Activated effector memory CD4-positive, alpha-beta T cell treated with Interleukin-2 at 50 U/mL for 16 hours (primary cell): ENCODE measurements at places on chromosomes 16 and 17.

DNA sequence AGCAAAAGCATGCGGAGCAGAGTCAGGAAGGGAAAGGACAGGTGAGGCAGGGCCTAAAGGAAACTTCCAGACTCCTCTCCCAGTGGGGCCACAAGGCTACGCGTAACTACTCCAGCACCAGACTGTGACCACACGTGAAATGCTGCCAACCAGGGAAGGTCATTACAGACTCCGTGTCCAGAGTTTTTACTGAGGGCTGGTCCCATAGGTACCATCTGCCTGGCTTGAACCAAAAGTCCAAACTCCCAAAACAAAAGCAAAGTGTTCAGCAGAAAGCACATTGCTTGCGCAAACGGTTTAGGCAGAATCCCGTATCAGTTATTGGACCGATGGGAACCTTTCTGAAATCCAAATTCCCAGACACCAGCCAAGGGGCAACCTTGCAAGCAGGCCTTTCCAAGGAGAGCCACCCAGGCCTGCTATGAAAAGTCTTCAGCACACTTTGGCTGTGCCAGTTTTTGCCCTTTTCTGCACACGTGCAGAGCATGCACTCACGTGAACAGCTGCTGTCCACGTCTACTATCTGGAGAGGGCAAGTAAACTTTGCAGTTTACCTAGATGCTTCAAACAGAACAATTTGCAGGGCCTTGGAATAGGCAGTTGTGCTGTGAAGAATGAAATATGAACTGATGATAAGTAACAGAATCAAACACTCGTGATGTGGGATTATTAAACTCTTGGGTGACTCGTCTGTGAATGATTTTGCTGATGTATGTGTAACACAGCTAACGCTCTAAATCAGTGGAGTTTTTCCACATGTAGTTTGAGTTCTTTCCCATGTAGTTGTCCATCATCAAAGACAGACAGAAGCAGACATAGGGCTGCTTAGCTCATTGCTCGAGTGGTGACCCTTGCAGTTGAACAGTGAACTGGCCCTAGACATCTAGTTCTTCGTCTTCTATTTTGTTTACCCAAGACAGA, 58.1 kb upstream of the CRISPLD2 start:
- DNase-seq = no peak

DNA sequence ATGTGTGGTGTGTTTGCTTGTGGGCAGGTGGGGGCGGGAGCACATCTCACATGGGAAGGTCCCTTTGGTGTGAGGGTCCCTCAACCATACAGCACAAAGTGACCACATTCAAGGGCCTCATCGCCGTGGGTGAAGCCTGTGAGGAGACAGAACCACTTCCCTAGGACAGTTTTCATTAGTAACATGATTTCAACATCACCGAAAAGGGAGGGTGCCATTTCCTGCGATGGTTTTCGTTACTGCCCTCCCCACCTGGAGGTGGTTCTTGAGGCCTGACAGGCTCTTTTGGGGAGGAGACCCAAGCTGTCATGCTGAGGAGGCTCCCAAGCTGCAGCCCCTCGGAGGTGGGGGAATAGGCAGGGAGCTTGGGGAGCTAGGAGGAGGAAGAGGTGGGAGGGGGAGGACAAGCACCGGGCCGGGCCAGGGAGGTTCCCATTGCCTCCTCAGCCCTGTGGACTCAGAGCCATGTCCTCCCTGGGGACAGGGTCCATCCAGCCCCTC, 9.5 kb downstream of the CD300LB start:
- DNase-seq = no peak

DNA sequence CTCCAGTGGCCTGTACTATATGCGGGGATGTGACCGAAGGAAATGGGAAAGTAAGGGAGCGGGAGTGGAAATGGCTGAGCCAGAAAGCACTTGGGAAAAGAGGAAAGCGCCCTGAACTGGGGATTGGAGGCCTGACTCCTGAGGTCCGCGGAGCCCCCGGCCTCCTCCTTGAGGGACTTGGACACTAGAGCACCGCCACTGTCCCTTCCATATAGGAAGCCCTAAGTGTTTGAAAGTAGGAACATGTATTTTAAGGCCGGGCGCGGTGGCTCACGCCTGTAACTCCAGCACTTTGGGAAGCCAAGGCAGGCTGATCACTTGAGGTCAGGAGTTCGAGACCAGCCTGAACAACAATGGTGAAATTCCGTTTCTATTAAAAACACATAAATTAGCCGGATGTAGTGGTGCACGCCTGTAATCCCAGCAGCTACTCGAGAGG, 530 bp upstream of the ZDHHC7 start:
- no peak for DNase-seq

GRCh38 chr17:18217412-18218015, 7.9 kb upstream of the LLGL1 start:
- peak; percentile 60 for DNase-seq

DNA sequence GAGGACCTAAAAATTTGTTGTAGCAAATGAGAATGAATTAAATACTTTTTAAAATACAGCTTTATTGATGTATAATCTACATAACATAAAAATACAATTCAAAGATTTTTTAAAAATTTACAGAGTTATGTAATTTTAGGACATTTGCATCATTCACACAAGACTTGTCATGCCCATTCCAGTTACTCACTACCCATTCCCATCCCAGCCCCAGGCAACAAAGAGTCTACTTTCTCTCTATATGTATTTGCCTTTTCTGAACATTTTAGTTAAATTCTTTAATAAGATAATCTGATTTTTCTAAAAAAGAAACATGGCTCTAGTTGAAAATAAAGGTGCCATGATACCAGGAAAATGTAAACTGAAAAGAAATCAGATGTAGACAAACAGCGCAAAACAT, 354.2 kb downstream of the PMP22 start:
- no peak for DNase-seq

DNA sequence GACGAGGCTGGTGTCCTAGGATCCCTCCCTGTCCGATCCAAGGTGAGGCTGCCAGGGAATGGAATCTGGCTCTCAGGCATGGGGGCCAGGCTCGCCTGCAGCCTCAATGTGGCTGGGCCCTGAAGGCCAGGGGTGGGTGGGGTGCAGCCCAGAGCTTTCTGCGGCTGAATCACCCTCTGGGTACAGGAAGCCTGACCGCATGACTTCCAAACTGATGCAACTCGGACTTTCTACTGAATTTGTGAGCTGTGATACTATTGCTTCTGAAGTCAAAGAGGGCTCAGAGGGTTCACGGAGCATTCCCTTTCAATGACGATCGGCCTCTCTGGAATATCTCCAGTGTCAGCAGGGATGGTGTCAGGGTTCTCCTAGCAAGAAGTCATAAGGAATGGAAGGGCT, 123.7 kb downstream of the METRNL start:
- no peak for DNase-seq

DNA sequence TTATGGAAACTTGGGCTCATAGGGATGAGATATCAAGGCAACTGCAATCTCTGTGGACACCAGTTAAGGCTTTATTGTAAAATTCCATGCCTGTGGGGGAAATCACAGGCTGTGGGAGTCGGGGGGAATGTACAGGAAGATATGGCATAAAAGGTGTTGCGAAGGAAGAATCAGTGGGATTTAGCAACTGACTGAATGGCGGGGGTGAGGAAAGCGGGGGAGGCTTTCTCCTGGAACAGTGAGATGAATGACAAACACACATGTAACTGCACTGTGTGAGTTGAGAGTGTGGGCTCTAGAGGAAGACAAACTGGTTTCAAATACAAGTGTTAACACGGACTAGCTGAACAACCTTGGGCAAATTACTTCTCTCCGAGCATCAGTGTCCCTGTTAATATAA, 143.7 kb downstream of the PRKCB start:
- DNase-seq = no peak

DNA sequence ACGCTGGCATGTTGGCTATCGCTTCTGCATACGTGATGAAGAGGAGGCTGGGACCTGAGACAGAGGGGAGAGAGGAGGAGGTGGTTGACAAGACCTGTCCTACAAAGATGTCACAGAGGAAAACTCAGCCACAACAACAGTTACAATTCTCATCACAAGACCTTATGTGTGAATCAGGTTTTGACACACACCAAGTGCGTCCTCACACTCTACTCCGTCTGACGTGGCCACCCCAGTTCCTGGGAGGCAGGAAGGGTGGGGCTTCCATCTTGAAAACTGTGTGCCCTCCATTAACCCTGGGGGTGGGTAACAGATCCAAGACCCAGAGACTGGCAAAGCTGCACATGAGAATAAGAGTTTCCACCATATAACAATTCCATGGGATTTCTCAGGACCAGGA, 24.1 kb downstream of the SLC6A4 start:
- DNase-seq = no peak

GRCh38 chr16:59522826-59523225, 788.7 kb upstream of the GOT2 start:
- no peak for DNase-seq

DNA sequence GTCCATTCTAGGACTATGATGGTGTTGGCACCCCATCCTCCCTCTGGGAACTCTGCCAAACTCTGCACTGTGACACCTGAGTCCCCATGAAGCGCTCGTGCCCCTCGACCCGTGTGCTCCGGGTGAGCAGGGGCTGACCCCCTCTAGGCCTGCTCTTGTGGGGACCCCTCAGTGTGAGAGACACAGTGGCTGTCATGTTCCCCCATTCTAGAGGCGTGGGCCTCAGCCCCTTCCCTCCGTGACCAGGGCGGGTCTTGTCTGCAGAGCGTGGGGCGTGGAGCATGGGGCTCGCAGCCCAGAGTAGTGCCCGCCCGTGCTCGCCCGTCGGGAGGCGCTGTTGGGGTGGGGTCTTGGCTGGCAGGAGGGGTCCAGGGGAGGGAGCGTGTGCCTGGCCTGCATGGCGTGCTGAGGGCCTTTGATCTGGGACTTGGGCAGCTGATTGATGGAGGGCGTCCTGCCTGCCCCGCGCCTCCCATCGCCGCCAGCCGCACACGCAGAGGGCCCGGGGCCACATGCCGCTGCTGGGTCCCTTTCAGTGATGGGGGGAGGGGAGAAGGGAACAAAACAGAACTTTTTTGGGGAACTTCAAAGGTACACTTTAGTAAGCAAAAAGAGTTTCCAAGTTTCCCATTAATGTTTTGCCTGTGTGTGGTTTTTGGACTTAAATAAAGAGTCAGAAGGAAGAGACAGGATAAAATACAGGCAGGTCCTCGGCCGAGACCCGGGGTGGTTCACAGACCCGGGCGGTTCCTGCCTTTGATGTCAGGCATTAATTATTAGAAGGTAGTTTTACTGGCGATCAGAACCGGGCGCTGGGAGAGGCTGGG, 22.5 kb downstream of the CENPX start:
- no peak for DNase-seq

- no peak for DNase-seq
Measured at GRCh38 chr16:14539631-14540030, 90.4 kb downstream of the PARN start.

GRCh38 chr16:51149721-51150164, 1.3 kb downstream of the SALL1 start:
- DNase-seq = no peak

GRCh38 chr16:79876332-79876730, 275.8 kb upstream of the MAF start:
- DNase-seq = no peak

GRCh38 chr17:8670421-8670820, 39.9 kb upstream of the MYH10 start:
- no peak for DNase-seq
